ENCODE measurements at places on chromosomes 6 and 20.

- DNase-seq = no peak
Measured at GRCh38 chr6:155212106-155212505, 51.7 kb upstream of the CLDN20 start.

GRCh38 chr20:41854765-41855164, 236.6 kb upstream of the CHD6 start:
- no peak for DNase-seq

- DNase-seq = no peak
Measured at GRCh38 chr20:32052090-32052777, at the start of gene HCK. TSS of gene HCK (plus strand) at chr20:32052242.

DNA sequence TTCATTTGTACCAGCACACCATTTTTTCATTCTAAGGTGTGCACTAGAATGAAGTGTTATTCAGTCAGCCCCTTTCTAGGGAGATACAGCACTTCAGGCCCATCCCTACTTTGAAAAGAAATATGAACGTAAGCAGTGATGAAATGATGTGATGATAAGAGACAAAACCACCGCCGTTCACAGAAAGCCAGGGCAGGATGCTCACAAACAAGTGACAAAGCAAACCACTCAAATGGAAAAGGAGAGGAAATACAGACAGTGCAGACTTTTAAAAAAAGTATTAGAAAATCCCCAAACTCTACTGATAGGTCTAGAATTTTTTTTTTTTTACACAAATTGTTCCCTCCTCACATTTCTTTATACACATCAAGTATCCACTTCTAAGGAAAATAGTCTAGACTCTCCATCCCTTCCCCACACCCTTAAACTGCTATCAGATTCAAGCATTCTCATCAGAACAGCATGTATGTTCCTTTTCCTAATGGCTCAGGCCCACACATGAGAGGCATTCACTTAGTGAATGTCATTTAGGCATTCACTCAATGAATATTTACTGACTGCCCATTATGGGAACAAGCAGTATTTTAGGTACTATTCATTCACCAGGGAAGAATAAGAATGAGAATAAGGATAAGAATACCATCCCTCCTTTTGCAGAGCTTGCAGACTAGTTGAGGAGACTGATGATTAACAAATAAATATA, 243.5 kb downstream of the GMPR start:
- DNase-seq = peak; percentile 70

GRCh38 chr6:41699063-41699462, 36.3 kb downstream of the TFEB start:
- no peak for DNase-seq

Data from stimulated activated CD4-positive, alpha-beta T cell treated with anti-CD3 and anti-CD28 coated beads, Interleukin-4, amount 100 ng/mL, for 24 hours (primary cell).